Renal pelvis (tissue), 12 donors: ENCODE measurements at places on chromosomes 6 and 20. TPM values are rescaled to one million over a fixed set of nuclear protein-coding genes. Genes with fewer than 3 reads are reported as not detected.

Gene UNC5CL
- 9.4 TPM for polyA plus RNA-seq

Gene DNAAF9
- polyA plus RNA-seq: 38.2 TPM

DNA sequence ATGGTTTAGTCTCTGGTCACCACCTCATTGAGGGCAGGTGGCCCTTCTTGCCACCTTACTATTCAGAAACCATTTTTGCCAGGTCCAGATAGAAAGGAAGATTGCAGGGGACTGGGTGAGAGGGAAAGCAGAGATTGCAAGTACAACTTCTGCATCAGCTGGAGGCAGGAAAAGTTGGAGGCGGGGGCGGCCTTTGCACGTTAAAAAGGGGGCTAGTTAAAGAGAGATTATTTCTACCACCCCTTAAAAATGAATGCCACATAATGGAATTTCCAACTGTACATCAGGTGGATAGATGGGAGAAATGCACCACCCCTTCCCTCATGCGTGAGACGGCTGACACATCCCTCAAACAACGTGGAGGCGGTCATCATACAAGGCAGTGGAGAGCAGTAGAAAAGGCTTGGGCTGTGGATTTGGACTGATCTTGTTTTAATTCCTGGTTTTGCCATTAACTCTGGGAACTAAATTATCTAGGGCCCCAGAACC, 95.4 kb upstream of the CNKSR3 start:
- no peak for DNase-seq

GRCh38 chr6:43506171-43506570, 4.0 kb downstream of the LRRC73 start:
- no peak for DNase-seq

DNA sequence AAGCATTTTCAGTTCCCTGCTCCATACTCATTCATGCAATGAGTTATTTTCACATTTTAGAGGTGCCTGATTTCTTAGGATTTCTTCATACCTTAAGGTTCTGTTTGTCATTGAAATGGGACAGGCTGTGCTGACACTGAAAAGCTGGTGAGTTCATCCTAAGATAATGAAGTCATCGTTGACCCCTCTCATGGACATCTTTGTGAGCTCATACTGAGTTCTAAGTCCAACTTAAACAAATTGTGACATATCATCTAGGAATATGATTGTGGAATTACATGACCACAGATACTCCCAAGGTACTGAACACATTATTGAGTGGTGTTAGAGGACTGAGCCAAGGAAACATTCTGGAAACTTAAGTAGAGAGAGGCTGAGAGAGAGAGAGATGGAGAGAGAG, 224.8 kb upstream of the JAG1 start:
- no peak for DNase-seq

- DNase-seq: peak; percentile 48
Measured at GRCh38 chr20:62025832-62026563, 39.7 kb downstream of the TAF4 start.
